Smooth muscle cell of the coronary artery (primary cell): ENCODE measurements at places on chromosomes 11 and 22. TPM values are rescaled to one million over a fixed set of nuclear protein-coding genes. Genes with fewer than 3 reads are reported as not detected.

VSIG10L2 gene
- total RNA-seq: not detected in 2 replicates

DDX10 gene
- total RNA-seq: 16.6 and 20.7 TPM in 2 replicates

CYP2R1 gene
- total RNA-seq: 4.9 and 5.7 TPM in 2 replicates

CCDC82 gene
- 10.7 and 10.9 TPM in 2 replicates for total RNA-seq

UBQLNL gene
- 0.08 and 0.12 TPM in 2 replicates for total RNA-seq

GUCD1 gene
- 153 and 182 TPM in 2 replicates for total RNA-seq

GLYAT gene
- not detected in 2 replicates for total RNA-seq

PLEKHB1 gene
- total RNA-seq: 1.1 and 2.0 TPM in 2 replicates

SIPA1 gene
- 10.2 and 14.0 TPM in 2 replicates for total RNA-seq

MRGPRG gene
- not detected in 2 replicates for total RNA-seq

SYT13 gene
- 1.7 TPM in 1 of 2 replicates, not detected in the other for total RNA-seq

TTC28 gene
- 11.5 and 20.5 TPM in 2 replicates for total RNA-seq

GVQW3 gene
- 1.2 and 1.4 TPM in 2 replicates for total RNA-seq

CARD18 gene
- not detected in 2 replicates for total RNA-seq

NLRP10 gene
- total RNA-seq: 0.23 and 0.68 TPM in 2 replicates

CDC42EP1 gene
- total RNA-seq: 3.2 and 15.3 TPM in 2 replicates

EML3 gene
- 10.3 and 20.2 TPM in 2 replicates for total RNA-seq
